ENCODE measurements at places on chromosomes 2 and 18.
A peak's percentile ranks its signal among the peaks of the same experiment; 100 is the strongest.

DNA sequence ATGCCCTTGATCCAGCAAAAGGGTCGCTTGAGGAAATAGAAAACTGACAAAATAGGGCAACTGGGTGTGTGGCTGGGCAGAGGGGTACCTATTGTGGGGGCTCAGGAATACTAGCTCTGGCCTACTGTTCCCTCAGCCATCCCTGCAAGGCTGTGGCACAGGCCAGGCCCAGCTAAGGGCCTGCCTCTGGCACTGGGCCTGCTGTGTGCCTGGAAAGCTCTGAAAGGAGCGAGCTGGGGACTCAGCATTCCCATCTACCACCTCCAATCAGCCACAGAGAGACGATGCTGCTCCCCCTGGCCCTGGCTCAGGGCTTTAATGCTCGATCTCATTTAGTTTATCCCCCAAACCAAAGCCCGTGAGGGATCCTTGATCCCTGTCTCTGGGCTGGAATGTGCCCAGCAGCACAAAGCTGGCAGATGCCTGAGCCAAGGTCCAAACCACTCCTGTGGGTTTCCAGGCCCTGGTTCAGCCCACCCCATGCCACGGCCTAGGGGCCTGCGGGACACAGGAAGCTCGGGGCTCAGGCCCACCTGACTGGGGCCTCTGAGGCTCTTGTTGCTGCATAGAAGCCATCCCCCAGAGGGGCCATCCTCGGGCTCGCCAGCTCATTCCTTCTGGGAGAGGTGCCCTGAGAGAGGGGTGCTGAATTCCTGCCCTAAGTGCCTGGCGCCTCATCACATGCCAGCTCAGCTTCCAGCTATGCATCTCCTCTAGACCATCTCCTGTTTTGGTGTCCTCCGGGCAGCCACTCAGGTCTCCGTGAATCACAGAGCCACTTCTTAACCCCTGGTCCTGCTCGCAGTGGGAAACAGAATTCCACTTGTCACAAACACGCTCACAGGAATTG is 43.0 kb upstream of the KCNF1 start:
- DNase-seq, result no peak

DNA sequence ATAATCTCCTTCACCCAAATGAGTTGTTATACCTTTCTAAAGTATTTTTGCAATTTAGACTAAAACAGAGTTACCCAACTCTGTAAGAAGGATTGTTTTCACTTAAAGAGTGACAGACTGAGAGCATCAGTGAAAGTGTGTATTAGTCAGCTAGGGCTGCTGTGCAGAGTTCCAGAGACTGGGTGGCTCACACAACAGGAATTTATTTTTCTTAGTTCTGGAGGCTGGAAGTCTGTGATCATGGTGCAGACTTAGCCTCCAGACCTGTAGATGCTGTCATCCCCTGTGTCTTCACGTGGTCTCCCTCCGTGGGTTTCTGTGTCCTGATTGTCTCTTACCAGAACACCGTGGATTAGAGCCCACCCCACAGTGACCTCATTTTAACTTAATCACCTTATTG is 40.0 kb downstream of the BCL2L11 start:
- no peak for DNase-seq

GRCh38 chr18:2466978-2467377 is 104.3 kb downstream of the METTL4 start:
- no peak for DNase-seq

DNA sequence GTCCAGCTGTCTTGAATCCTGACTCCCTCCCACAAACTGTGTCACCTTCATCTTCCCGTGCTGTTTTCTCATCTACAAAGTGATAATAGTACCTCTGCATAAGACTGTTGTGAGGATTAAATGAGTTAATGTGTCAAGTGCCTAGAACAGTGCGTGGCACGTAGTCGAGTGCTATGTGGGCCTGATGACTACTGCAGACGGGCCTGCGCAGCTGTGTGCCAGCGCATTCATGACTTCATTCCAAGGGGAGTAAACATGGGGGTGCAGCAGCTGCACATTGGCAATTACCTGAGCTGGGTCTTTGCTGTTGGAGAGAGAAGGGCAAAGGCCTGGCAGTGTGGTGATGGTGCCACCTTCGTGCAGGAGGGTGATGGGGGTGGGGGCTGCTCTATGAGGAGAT is 5.0 kb downstream of the TEX44 start:
- DNase-seq, result no peak

DNA sequence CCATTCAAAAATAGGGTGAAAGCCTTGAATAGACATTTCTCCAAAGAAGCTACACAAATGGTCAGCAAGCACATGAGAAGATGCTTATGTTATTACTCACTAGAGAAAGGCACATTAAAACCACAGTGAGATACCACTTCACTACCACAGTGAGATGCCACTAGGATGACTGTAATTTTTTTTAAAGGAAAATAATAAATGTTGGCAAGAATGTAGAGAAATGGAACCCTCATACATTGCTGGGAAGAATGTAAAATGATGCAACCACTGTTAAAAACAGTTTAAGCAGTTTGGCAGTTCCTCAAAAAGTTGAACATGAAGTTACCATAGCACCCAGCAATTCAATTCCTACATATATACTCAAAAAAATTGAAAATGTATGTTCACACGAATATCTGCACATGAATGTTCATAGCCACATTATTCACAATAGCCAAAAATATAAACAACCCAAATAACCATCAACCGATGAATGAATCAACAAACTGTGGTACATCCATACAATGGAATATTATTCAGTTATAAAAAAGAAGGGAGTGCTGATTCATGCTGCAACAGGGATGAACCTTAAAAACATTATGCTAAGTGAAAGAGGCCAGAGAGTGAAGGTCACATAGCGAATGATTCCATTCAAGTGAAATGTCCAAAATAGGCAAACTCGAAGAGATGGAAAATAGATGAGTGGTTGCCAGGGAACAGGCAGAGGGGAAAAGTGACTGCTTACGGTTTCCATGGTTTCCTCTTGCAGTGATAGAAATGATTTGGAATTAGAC is 156.2 kb upstream of the NDUFV2 start:
- DNase-seq, result no peak

- no peak for DNase-seq
Measured at GRCh38 chr18:59633317-59633716, 63.9 kb downstream of the CCBE1 start.

DNA sequence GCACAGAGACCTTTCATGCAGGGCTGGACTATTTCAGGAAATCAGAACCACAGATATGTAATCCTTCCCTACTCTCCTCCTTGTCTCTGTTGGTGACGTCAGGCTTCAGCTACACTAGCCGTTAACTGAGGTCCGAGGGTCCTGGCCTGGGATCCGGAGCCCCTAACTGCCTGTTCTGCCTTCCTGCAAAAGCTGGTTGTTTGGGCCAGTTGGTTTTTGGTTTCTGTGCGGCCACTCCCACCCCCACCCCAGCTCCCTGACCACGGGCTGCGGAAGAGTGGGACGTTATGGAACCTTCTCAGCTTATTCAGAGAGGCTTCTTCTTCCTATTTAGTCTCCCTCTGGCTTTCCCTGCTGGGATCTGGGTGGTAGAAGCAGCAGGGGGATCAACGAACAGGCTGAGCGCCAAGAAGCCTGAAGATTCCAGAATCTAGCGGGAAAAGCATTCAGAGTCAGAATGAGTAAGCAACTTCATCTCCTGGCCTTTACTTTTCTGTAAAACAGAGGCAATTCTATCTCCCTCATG is 49.3 kb upstream of the ROCK2 start:
- DNase-seq, result no peak

DNA sequence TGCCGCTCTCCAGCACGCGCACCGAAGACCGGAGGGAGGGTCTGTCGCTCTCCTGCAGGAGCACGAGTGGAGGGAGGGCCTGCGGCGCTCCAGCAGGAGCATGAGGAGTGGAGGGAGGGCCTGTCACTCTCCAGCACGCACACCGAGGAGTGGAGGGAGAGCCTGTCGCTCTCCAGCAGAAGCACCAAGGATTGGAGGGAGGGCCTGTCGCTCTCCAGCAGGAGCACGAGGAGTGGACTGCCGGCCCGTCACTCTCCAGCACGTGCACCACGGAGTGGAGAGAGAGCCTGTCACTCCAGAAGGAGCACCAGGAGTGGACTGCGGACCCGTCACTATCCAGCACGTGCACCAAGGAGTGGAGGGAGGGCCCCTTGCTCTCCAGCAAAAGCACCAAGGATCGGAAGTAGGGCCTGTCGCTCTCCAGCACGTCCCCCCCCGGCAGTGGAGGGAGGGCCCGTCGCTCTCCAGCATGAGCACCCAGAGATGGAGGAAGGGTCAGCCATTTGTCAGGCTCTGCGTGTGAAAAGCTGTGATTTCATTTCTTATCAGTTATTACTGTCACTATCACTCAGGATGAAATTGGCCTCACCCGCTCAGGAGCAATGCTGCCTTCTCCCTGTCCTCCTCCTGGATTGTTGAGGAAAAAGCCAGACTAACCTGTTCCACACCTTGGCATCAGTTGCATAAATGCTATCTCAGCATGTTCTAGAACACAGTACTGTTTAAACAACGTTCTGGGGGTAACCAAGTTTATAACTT is 35.9 kb downstream of the ADI1 start:
- no peak for DNase-seq

GRCh38 chr2:63046552-63046951 is 4.1 kb upstream of the OTX1 start:
- no peak for DNase-seq

GRCh38 chr18:11851806-11852337 is 659 bp downstream of the CHMP1B start:
- DNase-seq, result peak; percentile 1

DNA sequence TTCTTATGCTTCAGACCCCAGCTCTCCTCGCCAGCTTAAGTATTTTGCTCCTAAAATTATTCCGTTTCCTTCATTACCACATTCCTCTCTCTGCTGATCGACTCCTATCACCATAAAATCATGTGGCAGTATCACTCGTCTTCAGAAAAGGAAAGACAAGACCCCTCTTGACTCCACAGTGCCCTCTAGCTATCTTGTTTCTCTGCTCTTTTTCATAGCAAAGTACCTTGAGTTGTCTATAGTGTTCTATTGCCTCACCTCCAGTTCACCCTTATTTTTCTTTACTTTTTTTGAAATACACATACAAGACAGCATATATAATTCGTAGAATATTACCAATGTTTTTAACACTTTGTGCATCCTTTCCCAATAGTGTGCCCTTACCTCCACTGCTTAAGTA is 273.2 kb upstream of the SIX3 start:
- DNase-seq, result no peak

DNA sequence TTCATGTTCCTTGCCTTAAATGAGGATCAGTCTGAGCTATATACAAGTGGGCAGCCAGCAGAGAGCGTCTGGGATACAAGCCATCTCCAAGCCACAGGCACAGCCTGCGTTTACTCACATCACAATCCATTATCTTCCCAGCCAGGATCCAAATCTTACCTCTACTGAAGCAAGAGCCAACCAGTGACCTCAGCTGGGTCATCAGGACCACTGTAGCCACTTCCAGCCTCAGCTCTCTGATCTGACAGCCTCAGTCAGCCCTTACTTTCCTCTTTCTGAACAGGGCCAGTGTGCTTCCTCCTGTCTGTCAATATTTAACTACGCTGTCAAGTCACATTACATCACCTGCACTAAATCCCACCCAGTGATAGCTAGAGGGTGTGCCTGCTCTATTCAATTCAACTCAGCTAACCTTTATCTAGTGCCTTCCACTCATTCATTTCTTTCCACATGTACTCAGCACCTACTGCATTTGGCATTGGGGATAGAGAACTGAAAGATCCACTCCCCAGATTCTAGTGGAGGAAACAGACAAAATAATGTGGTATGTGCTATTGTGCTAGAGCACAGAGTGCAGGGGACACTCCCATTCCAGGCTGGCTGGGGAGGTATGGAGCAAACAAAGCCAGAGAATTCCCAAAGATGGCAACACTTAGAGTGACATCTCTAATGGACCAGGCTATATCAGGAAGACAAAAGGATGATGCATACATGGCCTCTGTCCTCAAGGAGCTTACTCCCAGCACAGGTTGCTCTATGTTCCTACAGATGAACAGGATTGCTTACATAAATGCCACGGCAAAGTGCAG is 146.5 kb downstream of the NCKAP5 start:
- DNase-seq, result no peak

DNA sequence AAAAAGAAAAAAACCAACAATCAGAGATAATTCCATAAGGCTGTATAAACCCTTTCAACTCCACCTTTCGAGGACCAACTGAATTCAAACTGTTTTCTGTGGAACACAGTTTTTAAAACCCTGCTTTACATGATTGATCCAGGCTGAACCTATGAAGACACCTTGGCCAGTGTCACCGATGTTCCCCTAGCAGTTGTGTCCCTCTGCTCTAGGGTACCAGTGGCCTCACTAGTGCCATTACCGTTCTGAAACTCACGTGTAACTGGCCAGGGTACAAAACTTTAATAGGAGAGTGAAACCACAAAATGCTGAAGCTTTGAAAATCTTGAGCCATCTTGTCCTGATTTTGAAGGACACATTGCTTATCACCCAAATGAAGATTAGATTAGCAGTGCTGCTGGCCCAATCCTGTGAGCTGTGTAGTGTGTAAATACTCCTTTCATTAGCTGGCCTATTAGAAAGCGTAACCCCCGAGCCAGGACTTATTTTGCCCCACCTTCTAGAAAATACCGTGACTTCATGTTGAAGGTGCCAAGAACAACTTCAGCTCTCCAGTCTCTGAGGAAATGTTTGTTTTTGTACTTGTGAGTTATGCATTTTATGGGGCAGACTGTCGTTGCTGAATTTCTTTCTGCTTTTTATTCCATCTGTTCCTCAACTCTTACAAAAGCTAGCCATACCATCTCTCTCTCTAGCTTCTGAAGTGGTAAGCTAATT is 147.8 kb upstream of the MAP3K20 start:
- no peak for DNase-seq

GRCh38 chr2:212495046-212495445 is 43.6 kb downstream of the ERBB4 start:
- no peak for DNase-seq

DNA sequence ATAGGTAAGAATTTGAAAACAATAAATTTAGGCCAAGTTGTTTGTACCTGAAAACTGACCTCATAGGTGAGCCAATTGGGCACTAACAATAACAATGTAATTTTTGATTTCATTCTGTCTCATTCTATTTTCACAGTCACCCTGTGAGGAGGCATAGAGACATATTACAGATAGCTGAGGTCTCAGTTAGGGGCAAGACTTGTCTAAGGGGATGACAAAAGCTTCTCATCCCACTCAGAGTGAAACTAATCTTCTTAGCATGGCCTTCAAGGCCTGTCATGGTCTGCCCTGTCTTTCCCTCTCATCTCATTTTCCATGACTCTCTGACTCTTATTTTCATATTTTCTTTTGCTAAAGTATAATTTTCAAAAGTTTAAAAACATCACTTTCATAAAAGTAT is 562.0 kb upstream of the TNP1 start:
- no peak for DNase-seq

- DNase-seq, result peak; percentile 22
Measured at GRCh38 chr2:172970660-172971059, 105.0 kb upstream of the MAP3K20 start.

- DNase-seq, result no peak
Measured at GRCh38 chr2:207480521-207481040, 49.2 kb upstream of the CREB1 start.

DNA sequence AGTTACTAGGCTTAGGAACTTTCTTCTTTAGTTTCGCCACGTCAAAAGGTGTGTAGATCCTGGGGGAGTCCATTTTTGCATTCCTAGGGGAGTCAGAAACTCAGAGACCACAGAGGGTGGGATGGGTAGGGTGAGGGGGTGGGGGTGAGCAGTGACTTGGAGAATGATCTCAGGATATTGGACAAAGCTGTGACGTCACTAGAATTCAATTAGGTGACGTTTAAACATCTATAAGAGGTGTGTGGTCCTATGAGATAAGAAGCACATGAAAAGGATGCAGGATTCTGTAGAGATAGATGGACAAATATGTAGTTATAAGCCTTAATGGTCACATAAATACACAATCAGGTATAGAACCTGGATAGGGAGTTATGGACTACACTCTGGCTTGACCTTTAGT is 21.5 kb downstream of the SLC4A3 start:
- no peak for DNase-seq
